Hematopoietic multipotent progenitor cell treated with erythropoietin and hydrocortisone succinate and interleukin-3 and kit ligand, for 8 days (in vitro differentiated cells): ENCODE measurements at places on chromosomes 2 and 18.
A peak's percentile ranks its signal among the peaks of the same experiment; 100 is the strongest.

- no peak for DNase-seq
Observed at GRCh38 chr18:2912357-2913299, 65.8 kb downstream of the EMILIN2 start.

- no peak for DNase-seq
Observed at GRCh38 chr2:25453199-25453905, 111.6 kb upstream of the DNMT3A start.

- DNase-seq: no peak
Observed at GRCh38 chr18:44791520-44791919, 110.8 kb downstream of the SETBP1 start.

DNA sequence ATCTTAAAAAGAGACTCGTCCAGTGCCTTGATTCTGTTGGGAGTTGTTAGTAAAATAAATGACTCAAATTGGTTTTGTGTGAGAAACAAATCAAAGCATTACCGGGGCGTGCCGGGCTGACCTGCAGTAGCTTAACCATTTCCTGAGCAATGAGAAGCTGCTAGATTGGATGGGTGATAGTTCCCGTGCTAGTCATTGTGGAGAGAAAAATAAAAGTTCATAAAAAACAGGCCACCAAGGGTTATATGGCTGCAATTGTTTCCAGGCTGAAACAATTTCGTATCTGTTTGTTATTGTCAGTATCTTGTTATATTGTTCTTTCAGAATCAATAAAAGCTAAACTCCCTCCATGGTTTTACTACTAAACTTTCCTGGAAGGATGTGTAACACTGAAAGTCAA, 314.4 kb downstream of the MTX2 start:
- no peak for DNase-seq

- no peak for DNase-seq
Observed at GRCh38 chr2:179861416-179862067, at the start of gene ZNF385B. TSS of gene ZNF385B (minus strand) at chr2:179861612.

GRCh38 chr2:94874277-94874997, 3.2 kb downstream of the TEKT4 start:
- DNase-seq: peak; percentile 52

DNA sequence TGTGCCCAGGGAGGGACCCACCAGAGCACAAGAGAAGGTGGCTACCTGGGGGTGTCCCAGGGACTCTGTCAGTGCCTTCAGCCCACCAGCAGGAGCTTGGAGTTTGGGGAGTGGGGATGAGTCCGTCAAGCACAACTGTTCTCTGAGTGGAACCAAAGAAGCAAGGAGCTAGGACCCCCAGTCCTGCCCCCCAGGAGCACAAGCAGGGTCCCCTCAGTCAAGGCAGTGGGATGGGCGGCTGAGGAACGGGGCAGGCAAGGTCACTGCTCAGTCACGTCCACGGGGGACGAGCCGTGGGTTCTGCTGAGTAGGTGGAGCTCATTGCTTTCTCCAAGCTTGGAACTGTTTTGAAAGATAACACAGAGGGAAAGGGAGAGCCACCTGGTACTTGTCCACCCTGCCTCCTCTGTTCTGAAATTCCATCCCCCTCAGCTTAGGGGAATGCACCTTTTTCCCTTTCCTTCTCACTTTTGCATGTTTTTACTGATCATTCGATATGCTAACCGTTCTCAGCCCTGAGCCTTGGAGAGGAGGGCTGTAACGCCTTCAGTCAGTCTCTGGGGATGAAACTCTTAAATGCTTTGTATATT, 14.0 kb downstream of the ITM2C start:
- no peak for DNase-seq

GRCh38 chr2:226558418-226558817, 241.2 kb downstream of the IRS1 start:
- DNase-seq: no peak

- no peak for DNase-seq
Observed at GRCh38 chr2:228417956-228418355, 236.5 kb upstream of the SPHKAP start.

GRCh38 chr2:199946196-199946595, 9.1 kb downstream of the TYW5 start:
- no peak for DNase-seq

DNA sequence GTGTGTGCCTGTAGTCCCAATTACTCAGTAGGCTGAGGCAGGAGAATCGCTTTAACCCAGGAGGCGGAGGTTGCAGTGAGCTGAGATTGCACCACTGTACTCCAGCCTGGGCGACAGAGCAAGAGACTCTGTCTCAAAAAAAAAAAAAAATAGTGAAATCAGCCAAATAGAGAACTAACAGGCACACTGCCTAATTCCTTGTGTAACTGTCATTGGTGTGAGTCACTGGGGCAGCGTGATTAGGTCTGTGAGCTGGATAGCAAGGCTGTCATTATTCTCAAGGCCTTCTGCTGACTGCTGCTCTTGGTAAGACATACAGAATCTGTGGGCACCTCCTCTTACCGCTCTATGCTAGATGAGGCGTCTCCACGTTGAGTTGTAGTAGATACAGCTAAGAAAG, 270.3 kb downstream of the NEDD4L start:
- peak; percentile 6 for DNase-seq

- DNase-seq: no peak
Observed at GRCh38 chr2:69564604-69565003, 78.9 kb downstream of the AAK1 start.

- no peak for DNase-seq
Observed at GRCh38 chr2:241914542-241914941, 45.0 kb downstream of the RTP5 start.

- DNase-seq: no peak
Observed at GRCh38 chr2:96207073-96207773, 1.4 kb downstream of the STARD7 start.

- no peak for DNase-seq
Observed at GRCh38 chr2:41483226-41483625, 564.6 kb upstream of the PKDCC start.

- DNase-seq: no peak
Observed at GRCh38 chr18:1133541-1133940, 228.9 kb downstream of the ADCYAP1 start.

GRCh38 chr18:48011926-48012465, 81.5 kb upstream of the SMAD2 start:
- no peak for DNase-seq

DNA sequence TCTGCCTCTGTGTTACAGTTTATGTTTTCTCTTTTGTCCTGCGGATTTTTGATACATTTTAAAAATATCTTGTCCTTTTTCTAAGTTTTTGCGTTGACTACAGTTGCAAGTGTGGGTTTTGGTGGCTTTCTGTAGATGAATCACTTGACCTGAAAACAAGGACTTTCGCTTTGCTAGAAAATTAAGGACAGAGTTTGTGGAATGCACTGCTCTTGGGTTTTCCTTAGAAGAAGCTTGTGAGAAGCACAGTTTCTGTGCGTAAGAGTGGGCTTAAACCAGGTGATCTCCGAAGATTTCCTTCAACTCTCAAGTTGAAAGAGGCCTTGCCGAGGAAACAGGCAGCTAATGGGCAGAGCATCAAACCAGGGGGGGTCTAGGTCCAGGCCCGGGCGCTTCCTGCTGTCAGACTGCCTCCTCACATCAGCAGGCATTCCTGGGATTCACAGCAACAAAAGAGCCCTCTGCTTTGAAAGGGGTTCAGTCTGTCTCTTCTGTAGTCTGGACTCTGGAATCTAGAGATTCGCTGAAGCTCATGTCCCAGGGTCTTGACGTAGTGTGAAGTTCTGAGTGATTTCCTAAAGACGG, 17.3 kb downstream of the NCK2 start:
- no peak for DNase-seq

GRCh38 chr2:5664278-5664681, 27.9 kb upstream of the SOX11 start:
- DNase-seq: no peak

GRCh38 chr2:174035117-174035635, 70.0 kb upstream of the SP3 start:
- no peak for DNase-seq

GRCh38 chr18:11322716-11323115, 173.3 kb upstream of the PIEZO2 start:
- DNase-seq: no peak

DNA sequence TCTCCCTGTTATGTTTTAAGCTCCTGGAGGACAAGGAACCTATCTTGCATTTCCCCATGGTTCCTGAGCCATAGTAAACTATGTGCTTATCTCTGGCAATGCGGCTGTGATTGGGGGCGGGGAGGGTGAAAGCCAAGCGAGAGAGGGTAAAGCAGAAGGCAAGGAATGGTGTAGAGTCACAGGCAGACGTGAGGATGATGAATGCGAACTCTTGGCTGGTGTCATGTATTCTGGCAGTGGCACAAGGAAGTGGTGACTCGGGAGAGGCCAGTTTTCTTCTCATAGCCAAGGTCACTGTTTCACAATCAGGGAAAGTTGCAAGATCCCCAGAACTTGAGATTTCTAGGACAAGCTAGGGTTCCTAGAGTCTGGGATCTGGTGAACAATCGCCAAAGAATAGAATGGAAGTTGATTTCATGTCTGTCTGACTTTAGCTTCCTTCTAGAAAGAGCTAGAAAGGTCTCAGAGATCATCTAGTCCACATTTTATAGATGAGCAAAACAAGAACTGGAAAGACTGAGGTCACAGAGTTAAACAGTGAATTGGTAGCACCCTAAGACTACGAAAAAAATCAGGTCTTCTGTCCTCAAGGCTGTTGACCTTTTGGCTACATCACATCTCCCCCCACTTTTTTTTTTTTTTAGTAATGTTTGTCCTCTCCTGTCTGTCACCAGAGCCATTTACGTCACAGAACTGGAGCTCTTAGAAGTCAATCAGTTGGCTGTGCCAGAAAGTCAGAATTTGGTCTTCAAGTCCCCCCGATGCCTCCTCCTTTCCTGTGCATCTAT, 137.0 kb downstream of the BCL11A start:
- peak; percentile 12 for DNase-seq

DNA sequence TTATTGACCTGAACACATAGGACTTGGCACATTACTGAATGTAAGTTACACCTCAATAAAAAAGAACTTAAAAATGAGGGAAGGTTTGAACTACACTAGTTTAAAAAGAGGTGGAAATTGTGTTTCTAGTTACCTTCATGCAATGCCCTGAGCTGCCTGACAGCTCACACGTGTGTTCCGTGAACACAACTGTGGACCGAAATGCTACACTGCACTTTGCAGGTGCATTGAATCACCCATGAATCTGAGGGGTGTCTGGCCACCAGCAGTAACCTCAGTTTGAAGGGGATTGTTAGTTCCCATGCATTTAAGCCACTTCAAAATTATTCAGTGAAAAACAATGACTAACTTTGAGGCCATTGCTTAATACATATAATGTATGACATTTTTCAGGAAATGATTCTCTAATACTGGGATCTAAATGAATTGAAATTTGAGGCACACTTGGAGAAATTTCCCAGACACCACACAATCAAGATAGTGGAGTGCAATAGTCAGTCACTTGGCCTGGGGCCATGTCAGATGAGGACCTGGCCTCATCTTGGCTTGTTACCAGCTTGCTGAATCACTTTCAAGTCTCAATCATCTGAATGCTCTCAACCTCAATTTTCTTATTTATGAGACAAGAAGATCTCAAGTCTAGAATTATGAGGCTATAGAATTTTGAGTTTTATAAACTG, 59.3 kb downstream of the MYL12B start:
- DNase-seq: peak; percentile 77

DNA sequence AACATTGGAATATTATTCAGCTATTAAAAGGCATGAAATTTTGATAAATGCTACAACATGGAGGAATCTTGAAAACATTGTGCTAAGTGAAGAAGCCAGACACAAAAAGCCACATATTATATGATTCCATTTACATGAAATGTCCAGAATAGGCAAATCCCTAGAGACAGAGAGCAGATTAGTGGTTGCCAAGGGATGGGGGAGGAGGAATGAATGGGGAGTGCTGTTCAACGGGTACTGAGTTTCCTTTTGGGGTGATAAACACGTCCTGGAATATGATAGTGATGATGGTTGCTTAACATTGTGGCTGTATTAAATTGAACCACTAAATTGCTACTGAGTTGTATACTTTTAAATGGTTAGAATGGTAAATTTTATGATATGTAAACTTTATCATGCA, 8.9 kb upstream of the TWSG1 start:
- DNase-seq: no peak

DNA sequence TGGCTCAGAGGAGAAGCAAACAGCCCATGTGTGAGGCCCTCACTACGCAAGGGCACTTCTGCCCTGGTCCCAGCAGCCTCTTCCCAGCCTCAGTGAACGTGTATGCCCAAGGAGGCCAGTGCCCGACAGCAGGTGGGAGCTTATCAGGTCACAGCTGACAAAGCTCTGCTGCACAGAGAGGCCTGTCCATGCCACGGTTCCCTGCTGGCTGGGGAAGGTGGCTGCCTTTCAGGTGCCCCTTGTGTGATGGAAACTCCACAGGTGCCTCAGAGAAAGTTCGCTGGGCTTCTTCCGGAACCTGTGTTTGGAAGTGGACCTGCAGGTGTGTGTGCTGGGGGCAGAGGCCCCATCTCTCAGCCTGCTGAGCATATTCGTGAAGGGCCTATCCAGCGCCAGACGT, 47.3 kb downstream of the EDAR start:
- no peak for DNase-seq

GRCh38 chr18:74153377-74153776, 5.1 kb downstream of the TIMM21 start:
- DNase-seq: no peak

GRCh38 chr2:36672199-36672598, 24.3 kb upstream of the VIT start:
- DNase-seq: peak; percentile 12

- DNase-seq: no peak
Observed at GRCh38 chr2:230128623-230129342, 60.1 kb upstream of the SLC16A14 start.

GRCh38 chr2:95041060-95041823, 15.7 kb downstream of the MAL start:
- no peak for DNase-seq

DNA sequence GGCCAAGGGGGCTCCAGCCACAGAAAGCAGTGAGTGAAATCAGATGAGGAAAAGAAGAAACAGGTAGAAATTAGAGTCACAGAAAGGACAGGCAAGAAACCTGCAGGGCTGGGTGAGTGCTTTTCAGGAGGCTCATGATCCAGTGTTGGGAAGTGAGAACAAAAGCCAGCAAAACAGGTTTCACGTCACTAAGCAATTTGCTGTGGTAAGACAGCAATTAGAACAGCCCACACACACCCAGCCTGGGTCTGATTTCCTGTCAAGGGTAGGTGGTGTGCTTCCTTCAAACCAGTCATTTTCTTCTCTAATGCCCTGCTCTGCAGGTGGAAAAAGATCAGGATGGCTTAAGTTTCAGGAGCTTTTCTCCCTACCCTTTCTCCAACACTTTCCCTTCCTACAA, 52.9 kb upstream of the XDH start:
- DNase-seq: no peak

GRCh38 chr2:46564811-46565241, 85.5 kb downstream of the TMEM247 start:
- peak; percentile 21 for DNase-seq

DNA sequence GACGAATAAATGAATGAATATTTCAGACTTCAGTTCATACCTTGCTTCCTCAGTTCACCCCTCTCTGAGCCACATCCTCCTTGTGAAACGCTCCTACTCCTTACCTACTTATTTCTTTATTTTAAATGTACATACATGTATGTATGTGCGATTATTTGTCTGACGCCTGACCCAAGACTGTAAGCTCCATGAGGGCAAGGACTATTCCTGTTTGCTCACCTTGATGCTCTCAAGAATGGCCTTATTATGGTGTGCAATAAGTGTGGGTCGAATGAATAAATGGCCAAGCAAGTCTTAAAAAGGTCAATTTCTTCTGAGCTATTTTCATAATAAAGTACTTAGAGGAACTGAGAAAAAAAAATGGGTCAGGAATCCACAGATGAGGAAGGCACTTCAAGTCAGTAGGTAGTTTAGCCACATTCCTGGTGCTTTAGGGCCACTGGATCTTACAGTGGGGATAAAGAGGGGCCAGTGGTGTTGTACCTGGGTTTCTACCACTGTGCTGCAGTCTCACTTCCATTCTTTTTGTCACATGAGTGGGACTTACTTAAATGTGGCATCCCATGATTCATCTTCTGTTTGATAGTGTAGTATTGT, 74.7 kb downstream of the SDC1 start:
- no peak for DNase-seq
